ENCODE measurements at places on chromosomes 2 and 18.
A peak's percentile ranks its signal among the peaks of the same experiment; 100 is the strongest.

- no peak for DNase-seq
Measured at GRCh38 chr18:59898609-59899297, 1.0 kb upstream of the PMAIP1 start.

DNA sequence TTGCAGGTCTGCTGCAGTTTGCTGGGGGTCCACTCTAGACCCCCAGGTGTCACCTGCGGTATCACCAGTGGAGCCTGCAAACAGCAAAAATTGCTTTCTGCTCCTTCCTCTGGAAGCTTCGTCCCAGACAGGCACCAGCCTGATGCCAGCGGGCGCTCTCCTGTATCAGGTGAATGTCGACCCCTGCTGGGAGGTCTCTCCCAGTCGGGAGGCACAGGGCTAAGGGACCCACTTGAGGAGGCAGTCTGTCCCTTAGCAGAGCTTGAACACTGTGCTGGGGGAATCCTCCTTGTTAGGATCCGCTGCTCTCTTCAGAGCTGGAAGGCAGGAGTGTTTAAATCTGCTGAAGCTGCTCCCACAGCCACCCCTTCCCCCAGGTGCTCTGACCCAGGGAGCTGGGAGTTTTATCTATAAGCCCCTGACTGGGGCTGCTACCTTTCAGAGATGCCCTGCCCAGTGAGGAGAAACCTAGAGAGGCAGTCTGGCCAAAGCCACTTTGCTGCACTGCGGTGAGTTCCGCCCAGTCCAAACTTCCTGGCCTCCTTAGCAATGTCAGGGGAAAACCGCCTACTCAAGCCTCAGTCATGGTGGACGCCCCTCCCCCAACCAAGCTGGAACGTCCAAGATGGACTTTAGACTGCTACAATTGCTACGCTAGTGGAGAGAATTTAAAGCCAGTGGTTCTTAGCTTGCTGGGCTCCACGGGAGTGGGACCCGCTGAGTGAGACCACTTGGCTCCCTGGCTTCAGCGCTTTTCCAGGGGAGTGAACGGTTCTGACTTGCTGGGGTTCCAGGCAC is 652.5 kb downstream of the KCNJ3 start:
- DNase-seq, result no peak

- DNase-seq, result no peak
Measured at GRCh38 chr18:47929681-47930198, 719 bp downstream of the SMAD2 start.

DNA sequence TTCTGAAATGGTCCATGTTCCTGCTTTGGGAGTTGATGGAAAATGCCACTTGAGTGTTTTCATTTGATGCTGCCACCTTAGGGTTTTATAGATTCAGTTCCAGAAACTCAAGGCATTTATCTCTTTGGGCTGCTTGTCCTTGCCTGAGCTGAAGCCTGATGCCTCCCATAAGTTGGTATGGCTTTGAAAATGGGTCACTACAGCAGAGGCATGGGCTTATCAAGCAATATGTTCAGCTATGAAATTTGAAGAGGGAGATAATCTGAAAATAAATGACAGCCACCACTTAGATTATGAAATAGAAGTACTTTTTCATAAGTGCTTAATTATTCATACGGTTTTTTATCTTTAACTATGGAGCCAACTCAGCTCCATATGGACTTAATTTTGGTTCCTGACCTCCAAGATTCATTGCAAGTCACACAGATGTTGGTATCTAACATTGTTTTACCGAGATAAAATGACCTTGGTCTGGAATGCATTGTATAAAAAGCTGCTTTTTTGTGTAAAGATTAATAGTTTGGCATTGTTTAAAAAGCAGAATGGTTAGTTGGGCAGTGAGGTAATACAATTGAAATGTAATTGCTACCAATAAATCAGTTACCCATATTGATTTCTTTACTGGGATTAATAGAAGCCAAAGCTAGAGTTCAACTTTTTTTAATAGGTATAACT is 4.5 kb downstream of the SLC14A1 start:
- DNase-seq, result no peak

DNA sequence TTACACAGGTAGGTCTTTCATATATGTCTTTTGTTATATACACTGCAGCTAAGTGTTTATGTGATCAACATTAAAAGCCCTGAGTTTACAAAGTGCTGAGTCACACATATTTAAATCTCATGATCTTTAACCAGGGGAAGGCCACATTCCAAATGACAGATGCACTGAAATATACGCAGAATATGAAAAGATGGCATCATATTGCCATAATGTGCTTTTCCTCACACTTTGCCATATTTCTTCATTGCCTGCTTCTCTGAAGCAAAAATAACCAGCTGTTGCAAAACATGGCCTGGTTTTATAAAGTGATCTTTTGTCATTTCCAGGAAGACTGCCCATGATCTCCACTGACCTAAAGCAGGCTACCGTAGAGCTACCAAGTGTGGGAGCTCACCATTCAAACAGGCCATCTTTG is 93.5 kb upstream of the MAPRE2 start:
- DNase-seq, result no peak

GRCh38 chr2:9021563-9022211 is 18.2 kb upstream of the MBOAT2 start:
- DNase-seq, result no peak

- DNase-seq, result no peak
Measured at GRCh38 chr2:231646476-231646875, 53.8 kb downstream of the TEX44 start.

DNA sequence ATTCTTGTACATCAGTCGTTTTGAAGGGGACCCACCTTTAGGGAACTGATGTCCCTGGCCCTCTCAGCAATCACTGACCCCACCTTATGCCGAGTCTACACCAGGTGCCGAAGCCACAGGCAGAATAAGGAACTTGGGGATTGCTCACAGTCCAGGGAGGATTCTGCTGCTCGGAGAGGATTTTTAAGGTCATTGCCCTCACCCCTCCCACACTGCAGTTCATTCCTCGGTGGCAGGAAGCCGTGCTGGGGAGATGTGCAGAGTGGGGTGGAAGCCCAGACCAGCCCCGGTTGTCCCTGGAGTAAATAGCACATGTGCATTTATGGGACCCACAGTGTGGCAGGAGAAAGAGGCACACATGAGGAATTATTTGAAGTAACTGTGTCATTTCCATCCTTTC is 50.4 kb downstream of the PLB1 start:
- DNase-seq, result no peak

- DNase-seq, result no peak
Measured at GRCh38 chr2:88738271-88738670, 46.8 kb downstream of the RPIA start.

- no peak for DNase-seq
Measured at GRCh38 chr2:58354230-58354629, 113.1 kb upstream of the FANCL start.

GRCh38 chr2:100194951-100195350 is 52.6 kb upstream of the AFF3 start:
- no peak for DNase-seq

DNA sequence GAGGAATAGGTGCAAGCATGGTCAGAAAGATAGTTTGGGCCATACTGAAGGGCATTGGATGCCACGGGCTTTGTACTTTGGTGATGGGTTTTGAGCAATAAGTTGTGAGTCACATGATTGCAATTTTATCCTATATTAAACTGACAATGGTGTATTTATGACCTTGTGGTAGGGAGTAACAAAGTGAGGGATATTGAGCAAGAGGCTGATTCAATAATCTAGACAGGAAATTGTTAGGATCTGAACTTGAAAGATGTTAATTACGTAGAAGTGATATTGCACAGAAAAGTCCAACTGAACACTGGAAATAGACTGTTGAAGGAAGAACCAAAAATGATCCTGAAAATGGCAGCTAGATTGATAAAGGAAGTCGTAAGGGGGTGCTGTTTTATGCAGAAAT is 46.6 kb upstream of the TCF4 start:
- DNase-seq, result no peak

DNA sequence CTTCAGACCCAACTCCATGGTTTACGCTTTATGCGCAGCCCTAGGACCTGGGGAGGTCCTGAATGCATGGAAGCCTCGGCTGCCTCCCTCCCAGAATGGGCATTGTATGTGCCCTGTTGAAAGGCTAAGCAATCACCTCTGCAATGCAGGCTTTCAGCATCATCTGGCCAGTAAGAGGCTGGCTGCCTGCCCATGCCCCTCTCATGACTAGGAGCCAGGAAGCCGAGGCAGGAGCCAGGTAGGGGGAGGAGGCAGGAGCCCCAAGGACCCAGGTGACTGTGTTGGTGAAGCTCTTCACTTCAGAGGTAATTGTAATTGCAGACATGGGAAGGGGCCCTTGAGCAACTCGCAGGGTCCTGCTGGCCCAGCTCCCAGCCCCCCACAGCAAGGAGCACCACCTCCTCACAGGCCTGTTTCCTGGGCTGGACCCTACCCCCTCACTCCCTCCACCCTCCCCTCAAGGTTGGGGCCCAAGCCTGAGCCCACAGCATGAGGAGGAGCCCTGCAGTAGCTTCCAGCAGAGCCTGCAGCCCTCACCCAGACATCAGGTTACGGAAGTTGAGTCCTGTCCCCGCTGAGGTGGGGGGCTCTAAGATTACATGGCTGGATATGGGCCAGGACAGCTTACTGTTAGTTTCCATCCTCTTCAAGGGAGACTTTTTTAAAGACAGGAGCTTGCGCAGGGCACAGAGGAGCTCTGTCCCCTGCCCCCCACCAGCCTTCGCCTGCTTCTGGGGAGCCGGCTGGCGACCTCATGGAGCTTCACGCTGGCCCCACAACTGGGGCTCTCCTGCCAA is 21.9 kb downstream of the CRACDL start:
- peak; percentile 91 for DNase-seq

GRCh38 chr2:65818873-65819451 is 386.6 kb upstream of the SPRED2 start:
- no peak for DNase-seq

DNA sequence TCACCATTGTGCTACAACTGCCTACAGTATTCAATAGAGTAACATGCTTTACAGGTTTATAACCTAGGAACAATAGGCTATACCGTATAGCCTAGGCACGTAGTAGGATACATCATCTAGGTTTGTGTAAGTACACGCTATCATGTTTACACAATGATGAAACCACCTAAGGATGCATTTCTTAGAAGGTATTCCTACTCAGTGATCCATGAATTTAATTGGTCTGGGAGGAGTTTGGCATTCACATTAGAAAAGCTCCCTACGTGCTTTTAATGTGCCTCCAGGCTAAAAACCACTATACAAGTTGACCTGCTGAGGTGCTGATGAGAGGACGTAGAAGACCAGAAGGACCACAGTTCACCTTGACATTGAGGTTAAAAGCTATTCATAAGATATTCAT is 154.5 kb upstream of the LRRTM1 start:
- no peak for DNase-seq

- DNase-seq, result peak; percentile 63
Measured at GRCh38 chr2:61763605-61764034, 90.2 kb downstream of the FAM161A start.

GRCh38 chr2:62287899-62288880 is 92.3 kb downstream of the B3GNT2 start:
- DNase-seq, result peak; percentile 81

DNA sequence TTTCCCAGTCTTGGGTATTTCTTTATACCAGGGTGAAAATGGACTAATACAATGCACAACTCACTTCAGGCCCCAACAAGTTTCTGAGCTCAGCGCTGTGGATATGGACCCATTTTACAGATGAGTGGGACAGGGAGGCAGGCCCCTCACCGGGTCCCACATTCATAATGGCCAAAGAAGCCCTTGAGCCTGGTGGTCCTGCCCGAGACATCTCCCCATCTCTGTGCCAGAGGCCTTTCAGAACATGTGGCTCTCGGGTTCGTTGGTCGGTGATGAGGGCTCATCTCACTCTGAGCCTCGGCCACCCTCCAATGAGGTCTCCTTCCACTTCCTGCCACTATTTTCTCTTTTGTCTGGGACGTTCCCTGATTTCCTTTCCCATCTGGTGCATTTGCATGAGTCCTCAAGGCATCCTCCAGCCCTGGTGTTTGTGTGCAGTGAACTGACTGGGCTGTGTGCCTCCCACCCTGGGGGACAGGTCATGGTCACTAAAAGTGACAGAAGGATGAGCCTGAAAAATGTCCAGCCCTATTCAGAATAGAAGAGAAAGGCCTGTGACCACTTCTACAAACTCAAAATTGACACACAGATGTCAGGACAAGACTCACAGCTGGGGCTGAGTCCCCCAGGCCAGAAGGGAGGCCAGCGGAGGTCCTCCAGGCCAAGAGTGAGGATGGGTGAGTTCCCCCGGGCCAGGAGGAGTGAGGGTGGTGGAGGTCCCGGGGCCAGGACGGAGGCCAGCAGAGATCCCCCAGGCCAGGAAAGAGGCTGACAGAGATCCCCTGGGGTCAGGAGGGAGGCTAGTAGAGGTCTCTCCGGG is 134.5 kb downstream of the PTGR3 start:
- no peak for DNase-seq

DNA sequence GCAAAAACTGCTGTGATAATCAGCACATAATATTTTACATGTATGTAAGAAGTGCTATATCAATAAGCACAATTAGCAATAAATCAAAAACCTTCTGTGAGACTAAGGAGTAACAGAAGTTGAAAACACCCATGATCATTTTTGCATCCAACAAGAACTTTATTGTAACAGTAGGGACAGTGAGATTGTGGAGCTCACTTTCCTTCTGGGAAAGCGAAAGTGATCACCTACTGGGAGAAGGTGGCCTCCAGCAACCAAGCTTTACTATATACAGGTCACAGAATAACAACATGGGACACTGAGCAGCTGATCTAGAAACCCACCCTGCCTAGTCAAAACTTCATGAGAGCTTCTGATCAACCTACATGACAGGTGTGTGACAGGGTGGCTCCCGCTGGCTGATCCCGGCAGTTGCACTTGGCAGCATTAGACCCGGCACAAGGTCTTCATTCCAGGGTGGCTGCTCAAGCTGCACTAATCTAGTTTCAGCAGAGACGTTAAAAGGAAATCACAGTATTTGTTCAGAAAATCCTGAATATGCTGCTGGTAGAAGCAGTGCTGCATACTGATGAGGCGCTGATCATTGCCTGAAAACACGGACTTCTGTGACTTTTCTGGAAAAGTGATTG is 63.5 kb upstream of the ARL5A start:
- no peak for DNase-seq

DNA sequence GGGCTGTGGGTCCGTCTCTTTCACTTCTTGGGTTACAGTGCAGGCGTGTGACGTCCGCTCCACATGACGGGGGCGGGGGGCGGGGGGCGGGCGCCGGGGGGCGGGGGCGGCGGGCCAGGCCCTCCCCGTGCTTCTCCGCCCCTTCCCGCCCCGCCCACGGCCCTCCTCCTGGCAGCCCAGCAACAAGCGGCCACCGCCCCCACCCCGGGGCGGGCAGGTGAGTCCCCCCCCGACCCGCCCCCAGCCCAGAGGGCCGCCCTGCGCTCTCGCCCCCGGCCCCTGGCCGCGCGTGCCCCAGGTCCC is 3.6 kb downstream of the ZNF516 start:
- DNase-seq, result no peak

DNA sequence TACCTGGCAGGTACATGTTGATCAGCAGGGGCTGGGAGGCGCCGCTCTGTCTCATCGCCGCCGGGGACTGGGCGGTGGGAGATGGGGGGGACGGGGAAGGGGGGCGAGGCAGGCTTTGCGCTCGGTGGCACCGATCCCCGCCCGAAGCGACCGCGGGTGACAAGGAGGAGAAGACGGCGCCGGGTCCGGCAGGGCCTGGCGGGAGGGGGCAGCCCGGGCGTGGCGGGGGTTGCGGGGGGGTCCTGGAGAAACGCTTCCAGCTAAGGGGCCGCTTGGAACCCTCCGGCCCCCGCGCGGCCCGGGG is at the start of gene FEV:
Gene FEV (minus strand): TSS at position 164 of the 304 bp plus-strand sequence. CDS start 109 bp downstream, at position 55.
- no peak for DNase-seq

Measured in NCI-H2029 treated with DMSO at 0.1 percent for 48 hours (cell line).